ENCODE measurements at places on chromosomes 7 and 10. TPM values are rescaled to one million over a fixed set of nuclear protein-coding genes. Genes with fewer than 3 reads are reported as not detected.

CYP2C18 gene
- not detected for total RNA-seq

ASIC3 gene
- 7.6 TPM for total RNA-seq

ITGB8 gene
- total RNA-seq = 19.4 TPM

TMEM140 gene
- total RNA-seq = 0.25 TPM

STEAP1 gene
- total RNA-seq = 6.5 TPM

OPN4 gene
- total RNA-seq = 0.23 TPM

KIF20B gene
- total RNA-seq = 34.5 TPM

HKDC1 gene
- total RNA-seq = 173 TPM

LOXL4 gene
- 2.5 TPM for total RNA-seq

PRKG1 gene
- 0.68 TPM for total RNA-seq

MRC1 gene
- total RNA-seq = 0.07 TPM

AGBL3 gene
- total RNA-seq = 4.3 TPM

EBLN1 gene
- not detected for total RNA-seq

ICA1 gene
- 33.8 TPM for total RNA-seq

CTBP2 gene
- total RNA-seq = 60.5 TPM

GPR15LG gene
- not detected for total RNA-seq

NUDCD3 gene
- 149 TPM for total RNA-seq

VPS41 gene
- total RNA-seq = 92.3 TPM

ITGA8 gene
- not detected for total RNA-seq

TMEM273 gene
- 2.2 TPM for total RNA-seq

GPR146 gene
- total RNA-seq = 4.3 TPM

PILRB gene
- 119 TPM for total RNA-seq

GIMAP7 gene
- total RNA-seq = not detected

WIPF3 gene
- total RNA-seq = 0.25 TPM

FAM180A gene
- not detected for total RNA-seq

PAPOLB gene
- not detected for total RNA-seq

C10orf67 gene
- 1.3 TPM for total RNA-seq
